HuH-7.5 (cell line): ENCODE measurements at places on chromosomes 5 and 9.

- DNase-seq = no peak
Observed at GRCh38 chr5:155353231-155353630, 339.7 kb downstream of the KIF4B start.

DNA sequence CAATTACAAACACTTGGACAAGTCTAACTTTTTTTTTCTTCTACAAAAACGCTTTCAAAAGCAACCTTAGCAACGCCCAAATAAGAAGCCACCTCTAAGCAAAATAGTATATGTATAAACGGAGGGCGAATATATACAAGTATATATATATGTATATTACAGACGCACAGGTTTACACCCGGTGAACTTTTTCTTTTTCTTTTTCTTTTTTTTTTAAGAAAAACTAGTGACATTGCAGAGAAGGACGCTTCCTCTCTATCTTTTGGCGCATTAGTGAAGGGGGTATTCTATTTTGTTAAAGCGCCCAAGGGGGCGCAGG is 200 bp downstream of the NPR3 start:
- DNase-seq = no peak

DNA sequence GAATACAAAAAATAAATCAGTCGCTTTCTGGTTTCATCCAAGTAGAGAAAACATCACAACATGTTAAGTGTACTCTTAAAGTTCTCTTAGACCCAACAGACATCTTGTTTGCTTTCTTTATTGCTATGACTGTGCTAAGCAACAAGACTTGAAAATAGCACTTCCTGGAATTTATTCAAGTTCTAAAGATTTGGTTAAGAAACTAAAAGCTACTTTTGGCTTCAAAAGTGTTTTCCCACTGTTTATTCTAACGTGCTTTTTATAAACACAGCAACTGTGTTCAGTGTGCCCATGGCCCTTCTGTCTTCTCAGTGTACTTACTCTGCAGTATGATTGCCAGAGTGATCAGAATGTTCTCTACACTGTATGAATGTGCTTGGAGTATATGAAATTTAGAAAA is 109.8 kb downstream of the GIN1 start:
- DNase-seq = no peak

DNA sequence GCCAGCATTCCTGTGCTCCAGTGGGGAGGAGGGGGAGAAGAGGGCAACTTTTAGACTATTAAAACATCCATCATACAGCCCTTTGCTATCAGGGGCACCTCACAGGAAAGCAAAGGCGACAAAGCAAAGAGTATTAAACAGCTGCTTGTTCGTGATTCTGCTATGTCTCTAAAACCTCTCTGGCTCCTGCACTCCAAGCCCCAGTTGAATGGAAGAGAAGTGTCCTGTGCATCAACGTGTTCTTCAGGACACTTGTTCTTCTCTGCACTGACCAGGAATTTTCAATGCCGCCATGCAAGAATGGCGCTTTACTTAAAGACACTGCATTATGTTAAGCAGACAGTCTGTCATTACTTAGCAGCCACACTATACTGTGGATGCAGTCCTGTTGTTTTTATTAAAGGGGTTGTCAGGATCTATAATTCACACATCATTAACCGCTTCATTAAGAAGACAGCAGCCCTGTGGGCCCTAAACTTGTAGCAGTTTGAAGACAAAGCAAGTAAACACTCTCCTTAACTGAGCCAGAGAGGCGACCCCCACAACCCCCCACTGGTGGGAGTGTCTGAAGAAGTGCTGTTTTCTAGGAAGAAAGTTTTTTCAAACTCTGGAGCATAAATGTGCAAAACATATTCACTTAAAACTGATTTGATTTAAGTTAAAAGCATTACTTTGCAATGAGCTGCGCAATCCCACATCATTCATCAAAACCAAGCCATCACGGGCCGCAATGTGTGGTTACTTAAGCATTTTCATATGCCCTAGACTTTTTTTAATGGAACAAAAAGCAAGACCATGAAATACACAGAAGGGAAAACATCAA is 164.5 kb downstream of the ZNF608 start:
- no peak for DNase-seq

- DNase-seq = no peak
Observed at GRCh38 chr9:136539427-136540421, 6.1 kb downstream of the NOTCH1 start.
